ENCODE measurements at places on chromosomes 4 and X. TPM values are rescaled to one million over a fixed set of nuclear protein-coding genes. Genes with fewer than 3 reads are reported as not detected.

GRCh38 chrX:112424166-112424565, 255.6 kb downstream of the LHFPL1 start:
- DNase-seq = no peak

- no peak for DNase-seq
These were observed 492.3 kb downstream of the CENPC start for GRCh38 chr4:67052814-67053675.

Gene BBS12
- 3.3 TPM for total RNA-seq

Gene FAM90A26
- not detected for total RNA-seq

GRCh38 chr4:1663549-1663948, 20.6 kb downstream of the FAM53A start:
- DNase-seq = no peak

DNA sequence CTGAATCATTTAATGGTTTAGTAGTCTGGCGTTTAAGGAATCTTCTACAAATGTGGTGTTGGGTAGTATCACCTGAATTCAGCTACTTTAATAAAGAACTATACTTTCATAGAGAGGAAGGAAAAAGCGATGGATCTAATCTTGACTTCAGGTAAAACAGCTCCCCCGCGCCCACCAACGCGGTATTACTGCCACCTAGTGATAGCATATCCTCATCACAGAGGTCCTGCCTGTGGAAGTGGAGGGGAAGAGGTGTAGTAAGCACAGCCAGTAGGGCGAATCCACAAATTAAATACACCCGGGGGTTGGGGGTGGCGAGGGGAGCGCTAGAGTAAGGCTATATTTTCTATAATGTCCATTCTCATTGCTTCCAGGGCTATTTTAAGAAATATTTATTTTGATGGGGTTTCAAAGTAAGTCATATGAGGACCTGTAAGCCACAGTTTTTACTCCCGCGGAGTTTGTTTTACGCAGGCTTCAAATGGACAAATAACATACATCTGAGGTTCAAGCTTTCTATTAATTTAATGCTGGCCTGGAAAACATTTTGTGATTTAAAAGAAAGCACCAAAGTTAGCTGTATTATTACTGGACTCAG, 8.3 kb upstream of the DAPP1 start:
- peak; percentile 70 for DNase-seq

DNA sequence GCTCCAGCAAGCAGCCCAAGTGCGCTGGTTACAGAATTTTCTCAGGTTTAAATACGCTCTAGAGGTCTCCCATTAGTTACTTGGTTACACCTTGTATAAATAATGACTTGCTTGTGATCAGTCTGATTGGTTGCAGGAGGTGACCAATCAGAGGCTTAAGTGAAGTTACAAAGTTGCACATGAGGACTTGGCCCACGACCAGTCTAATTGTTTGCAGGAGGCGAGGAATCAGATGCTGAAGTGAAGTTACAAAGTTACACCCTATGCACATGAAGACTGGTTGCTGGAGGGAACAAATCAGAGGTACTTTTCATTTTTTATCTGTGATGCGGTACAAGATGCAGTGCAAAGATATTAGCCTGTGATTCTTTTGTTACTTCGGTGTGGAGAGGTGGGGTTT, 80.7 kb downstream of the UBE2NL start:
- DNase-seq = no peak

Gene GPRASP2
- total RNA-seq = 13.8 TPM

Gene COL4A5
- total RNA-seq = 68.7 TPM

Gene MAGEA1
- total RNA-seq = not detected

Gene POLN
- 0.61 TPM for total RNA-seq

DNA sequence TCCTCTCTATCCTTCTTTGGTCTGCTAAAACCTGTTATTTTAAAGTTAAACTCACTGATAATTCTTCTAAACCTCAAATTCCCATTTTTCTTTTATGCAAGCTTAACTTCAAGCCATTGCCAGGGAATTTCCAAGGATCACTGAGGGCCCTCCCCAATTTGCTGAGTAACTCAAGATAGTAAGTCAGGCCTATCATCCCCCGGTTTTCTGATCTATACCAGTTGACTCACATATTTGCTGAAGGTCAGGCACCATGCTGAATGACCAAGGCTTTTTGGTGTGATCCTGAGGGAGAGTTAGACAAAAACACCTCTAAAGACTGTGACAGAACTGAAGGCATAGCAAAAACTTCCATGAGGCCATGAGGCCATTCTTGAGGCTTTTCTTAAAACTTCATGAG, 1301.9 kb downstream of the PCDH7 start:
- no peak for DNase-seq

Gene TLR10
- not detected for total RNA-seq

- no peak for DNase-seq
These were observed 5.9 kb downstream of the COL25A1 start for GRCh38 chr4:109296527-109296926.

DNA sequence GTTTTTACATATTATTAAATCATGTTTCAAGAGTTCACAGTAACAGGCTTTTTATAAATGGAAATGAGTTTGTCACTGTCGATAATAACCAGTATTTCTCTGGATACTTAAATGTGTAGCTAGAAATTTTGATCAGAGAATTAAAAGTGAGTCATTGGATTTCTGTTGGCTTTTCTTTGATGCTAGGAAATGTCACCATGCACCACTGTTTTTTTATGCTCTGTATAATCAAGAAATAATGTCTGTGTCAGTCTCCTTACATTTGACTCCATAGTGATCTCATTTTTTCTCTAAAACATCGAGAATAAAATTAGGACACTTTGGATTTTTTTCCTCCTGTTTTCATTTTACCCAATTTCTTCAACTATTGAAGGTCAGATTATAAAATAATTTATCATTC, 234.2 kb downstream of the RAPGEF2 start:
- no peak for DNase-seq

DNA sequence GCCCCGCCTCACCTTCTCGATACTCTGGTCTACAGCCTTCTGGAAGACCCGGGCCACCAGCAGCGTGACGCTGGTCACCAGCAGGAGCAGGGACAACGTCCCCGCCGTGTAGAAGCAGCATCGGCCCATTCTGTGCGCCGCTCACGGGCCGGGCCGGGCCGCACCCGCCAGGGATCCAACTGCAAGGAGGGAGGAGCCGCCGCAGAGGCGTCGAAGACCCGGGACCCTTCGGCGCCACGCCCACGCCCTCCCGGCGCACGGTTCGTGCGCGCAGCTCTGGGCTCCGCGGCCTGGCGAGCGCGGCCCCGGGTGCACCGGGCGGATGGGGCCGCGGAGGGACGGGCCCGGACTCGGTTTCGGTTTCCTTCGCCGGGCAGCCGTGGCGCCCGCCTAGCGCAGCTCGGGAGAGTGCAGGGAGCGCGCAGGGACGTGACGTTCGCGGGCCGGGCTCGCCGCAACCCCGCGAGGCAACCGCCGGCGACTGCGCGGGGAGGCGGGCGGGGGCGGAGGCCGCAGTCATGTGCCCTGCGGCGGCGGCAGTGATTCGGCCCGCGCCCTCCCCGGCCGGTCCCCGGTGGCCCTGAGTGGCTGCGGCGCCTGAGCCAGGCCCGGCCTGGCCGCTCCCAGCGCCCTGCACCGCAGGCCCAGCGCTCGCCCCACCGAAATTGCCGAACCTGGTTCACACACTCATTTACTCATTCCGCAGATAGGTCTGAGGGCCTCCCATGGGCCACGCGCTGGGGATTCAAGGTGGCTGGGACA, at the start of gene SCARB2:
SCARB2 (minus strand) TSS at position 410 of the 762 bp plus-strand sequence; CDS start at position 129, 281 bp downstream.
- peak; percentile 89 for DNase-seq

DNA sequence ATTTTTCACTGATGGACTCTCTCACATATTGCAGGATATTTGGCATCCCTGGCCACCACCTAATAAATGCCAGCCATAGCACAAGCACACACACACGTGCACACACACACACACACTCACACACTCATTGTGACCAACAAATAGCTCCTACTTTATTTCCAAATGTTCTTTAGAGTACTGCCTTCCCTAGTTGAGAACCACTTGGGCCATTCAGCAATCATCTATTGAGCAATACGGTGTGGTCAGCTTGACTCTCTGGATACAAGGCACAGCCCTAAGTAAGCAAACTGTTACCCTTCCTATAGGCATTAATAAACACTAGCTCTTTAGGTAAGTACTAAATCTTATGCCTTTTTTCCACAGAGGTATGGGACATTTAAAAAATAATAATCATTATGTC, 21.1 kb downstream of the CORIN start:
- DNase-seq = no peak

DNA sequence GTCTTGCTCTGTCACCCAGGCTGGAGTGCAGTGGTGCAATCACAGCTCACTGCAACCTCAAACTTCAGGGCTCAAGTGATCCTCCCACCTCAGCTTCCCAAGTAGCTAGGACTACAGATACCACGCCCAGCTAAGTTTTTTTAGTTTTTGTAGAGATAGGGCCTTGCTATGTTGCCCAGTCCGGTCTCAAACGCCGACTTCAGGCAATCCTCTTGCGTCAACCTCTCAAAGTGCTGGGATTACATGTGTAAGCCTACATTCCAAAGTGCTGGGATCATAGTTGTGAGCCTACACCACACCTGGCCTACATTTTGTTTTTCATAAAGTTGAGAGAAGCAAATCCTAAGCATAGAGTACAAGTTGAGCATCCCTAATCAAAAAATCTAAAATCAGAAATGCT, 42.2 kb downstream of the SMARCA5 start:
- no peak for DNase-seq

DNA sequence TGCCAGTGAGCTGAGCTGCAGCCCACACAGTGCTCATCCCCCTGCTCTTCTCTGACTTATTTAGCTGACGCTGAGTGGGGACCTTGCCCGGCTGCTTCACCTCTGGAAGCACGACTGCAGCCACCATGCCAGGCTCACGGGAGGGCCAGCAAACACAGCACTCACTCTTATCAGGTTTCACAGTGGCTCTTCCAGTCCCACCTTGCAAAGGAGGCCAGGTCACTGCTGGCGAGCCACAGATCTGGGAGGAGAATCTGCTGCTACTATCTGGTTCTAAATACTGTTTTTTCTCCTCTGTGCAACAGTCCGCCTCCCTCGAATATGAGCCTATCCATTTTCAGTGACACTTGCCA, 6.7 kb upstream of the SPON2 start:
- DNase-seq = no peak

GRCh38 chr4:1082215-1083182, 30.9 kb downstream of the RNF212 start:
- no peak for DNase-seq

- no peak for DNase-seq
These were observed 20.2 kb downstream of the TRIM2 start for GRCh38 chr4:153224474-153224873.

DNA sequence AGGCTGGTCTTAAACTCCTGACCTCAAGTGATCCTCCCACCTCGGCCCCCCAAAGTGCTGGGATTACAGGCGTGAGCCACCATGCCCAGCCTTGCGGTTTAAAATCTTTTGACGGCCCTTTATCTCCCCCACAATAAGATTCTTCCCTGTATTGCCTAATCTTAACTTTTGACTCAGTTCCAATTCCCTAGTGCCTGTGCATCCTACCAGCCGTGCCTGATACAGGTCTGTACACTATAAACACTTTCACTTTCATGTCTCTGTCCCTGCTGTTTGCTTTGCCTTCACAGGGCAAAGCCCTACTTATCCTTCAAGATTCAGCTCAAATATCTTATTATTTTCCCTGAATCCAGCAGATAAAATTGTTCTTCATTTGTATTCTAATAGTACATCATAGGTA, 74.6 kb downstream of the WDR44 start:
- DNase-seq = no peak

Gene BEX1
- not detected for total RNA-seq

Gene PCDH11X
- not detected for total RNA-seq

Gene HMGN5
- 1.1 TPM for total RNA-seq

DNA sequence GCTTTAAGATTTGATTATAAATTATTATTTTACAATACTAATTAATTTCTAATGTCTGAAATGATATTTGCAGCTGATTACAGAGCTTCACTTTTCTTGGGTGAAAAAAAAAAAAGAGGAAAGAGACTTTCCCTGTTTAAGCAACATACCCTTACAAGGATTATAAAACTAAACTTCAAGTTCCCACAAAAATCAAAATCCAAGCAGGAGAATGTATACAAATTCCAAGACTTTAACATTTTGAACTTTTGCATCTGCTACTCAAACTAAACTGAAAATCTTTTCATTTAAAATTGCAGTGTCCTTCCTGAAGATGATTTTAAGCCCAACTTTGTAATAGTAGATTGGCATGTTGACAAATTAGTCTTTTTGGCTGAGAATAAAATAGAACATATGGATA, 742.4 kb upstream of the INTU start:
- no peak for DNase-seq

DNA sequence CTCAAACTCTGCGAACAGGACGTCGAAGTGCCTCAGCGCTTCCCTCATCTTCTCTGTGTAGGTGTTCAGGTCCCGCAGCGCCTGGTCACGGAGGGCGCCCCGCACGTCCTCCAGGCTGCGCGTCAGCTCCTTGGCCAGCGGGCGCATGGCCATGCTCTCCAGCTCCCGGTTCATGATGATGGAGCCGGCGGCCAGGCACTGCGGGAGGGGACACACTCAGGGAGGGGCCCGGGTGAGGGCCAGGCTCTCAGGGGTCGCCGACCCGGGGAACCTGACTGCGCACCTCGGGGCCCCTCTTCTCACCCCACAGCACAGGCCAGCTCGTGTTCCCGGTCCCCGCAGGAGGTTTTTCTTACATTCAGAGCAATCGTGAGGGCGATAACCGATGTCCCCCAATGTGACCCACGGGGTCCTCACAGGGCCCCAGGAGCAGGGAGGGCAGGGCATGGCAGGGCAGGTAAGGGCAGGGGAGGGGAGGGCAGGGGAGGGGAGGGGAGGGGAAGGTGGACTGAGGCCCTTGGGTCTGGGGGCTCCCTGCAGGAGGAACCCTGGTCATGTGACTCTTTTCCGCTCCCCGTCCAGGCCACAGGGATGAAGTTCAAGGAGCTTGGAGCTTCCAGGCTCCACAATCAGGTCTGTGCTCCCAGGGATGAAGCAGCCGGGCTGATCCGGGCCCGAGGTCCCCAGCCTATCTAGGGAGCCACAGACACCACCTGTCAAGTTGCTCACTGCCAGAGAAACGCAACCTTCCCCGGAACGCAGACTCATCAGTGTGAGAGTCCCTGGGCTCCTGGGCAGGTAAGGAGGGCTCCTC, 77.8 kb upstream of the MXD4 start:
- peak; percentile 9 for DNase-seq

Gene PHKA1
- not detected for total RNA-seq

Gene SSX4B
- 0.11 TPM for total RNA-seq

DNA sequence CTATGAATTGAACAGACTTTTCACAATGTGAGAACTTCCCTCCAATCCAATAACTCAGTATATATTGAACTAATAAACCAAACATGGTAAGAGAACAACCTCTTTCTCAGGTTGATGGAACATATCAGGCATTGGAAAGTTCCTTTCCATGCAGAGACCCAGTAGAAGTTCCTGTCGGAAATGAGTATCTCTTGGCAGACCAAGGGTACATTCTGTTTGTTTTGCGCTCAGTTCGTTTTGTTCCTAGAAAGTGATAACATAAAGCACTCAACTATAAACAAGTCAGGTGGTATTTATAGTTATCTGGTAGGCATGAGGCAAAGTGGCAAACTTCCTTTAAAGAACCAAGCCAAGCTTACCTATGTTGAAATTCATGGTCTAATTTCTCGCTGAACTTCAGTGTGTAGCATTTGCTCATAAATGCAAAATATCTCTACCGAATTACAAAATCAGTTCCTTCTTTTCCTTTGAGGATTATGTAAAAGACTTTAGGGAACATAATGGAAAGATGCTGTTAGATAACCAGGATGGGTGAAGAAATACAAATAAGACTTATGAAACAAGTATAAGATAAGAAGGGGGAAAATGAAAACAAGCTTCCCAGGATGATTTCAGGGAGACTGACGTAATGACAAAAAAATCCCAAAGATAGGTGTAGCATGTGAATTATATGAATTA, 120.3 kb downstream of the ARHGAP24 start:
- no peak for DNase-seq
